NCI-H510A (cell line): ENCODE measurements at places on chromosomes 11 and 22.
A peak's percentile ranks its signal among the peaks of the same experiment; 100 is the strongest.

DNA sequence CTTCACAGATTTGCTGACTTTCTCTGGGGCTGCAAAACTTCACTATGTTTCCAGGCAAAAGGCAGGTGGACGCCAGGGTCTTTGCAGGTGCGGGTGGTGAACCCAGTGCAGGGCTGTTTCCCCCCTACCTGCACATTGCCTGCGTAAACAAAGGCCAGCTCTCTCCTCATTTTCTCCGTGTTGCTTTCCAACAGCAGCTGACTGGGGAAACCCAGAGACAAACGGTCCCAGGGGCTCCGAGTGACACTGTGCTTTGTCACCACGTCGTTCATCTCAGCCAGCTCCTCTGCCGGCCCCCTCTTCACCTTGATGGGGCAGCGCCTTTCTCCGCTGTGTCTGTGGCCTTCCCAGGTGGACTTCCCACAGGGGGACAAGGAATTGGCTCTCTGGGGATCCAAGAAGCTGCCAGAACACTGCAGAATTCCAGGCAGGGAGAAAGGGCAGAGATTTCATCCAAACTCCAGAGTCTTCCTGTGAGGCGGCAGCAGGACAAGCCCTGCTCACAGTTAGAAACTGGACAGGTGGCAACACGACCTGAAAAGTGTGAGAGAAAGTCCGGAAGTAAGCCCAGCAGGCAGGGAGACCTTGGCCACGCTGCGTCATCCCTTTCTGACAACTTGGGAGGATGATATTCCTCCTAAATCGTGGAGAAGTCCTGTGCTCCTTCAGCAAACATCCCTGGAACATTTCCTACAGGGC lies 1493.7 kb downstream of the TBC1D22A start:
- no peak for DNase-seq

GRCh38 chr22:45930324-45930723 lies 46.6 kb downstream of the WNT7B start:
- DNase-seq = no peak

DNA sequence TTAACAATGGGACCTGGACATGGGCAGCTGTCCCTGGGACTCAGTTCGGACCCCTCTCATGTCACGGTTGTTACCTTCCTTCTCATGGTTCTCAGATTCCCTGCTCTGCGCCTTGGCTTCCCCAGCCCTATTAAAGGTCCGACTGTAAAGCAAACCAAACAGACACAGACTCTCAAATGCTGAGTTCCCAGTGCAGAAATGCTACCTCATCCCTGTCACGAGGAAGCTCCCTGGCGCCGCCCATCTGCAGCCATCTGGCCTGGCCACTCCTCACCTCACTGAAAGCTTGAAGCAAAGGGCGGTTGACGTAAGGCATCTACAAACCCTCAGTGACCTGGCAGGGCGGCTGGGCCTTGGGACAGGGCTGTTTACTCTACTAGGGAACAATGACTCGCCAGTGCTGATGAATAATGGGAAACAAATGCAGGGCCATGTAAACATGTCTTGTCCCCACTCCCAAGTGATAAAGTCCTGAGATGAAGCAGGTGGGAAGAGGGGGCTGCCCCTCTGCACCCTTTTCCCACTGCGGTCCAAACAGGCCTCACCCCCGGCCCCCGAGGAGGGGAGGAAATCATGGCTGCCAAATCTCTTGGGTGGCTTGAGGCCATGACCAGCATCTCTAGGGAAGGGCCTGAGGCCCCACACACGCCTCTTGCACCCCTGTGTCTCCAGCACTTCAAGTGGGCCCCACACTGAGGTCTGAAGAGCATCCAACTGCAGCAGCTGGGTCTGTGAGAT lies 49.3 kb downstream of the SCUBE1 start:
- peak; percentile 85 for DNase-seq

DNA sequence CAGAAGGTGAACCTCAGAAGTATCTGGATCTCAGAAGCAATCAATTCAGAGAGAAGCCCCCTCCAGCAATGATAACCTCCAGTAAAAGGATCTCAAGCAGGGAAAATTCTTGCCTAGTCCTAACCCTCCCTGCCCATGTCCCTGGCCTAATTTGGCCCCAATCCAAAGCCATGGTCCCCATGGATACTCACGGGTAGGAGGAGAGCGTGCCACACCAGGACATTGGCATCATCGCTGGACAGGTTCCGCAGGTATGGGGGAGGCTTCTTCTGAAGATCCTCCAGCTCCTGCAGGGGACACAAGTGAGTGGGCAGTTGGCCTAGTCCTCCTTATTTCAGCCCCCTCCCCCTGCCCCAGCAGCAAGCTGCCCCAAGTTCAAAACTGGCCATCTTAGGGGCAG lies 7.3 kb downstream of the UBE2L6 start:
- DNase-seq = peak; percentile 9

DNA sequence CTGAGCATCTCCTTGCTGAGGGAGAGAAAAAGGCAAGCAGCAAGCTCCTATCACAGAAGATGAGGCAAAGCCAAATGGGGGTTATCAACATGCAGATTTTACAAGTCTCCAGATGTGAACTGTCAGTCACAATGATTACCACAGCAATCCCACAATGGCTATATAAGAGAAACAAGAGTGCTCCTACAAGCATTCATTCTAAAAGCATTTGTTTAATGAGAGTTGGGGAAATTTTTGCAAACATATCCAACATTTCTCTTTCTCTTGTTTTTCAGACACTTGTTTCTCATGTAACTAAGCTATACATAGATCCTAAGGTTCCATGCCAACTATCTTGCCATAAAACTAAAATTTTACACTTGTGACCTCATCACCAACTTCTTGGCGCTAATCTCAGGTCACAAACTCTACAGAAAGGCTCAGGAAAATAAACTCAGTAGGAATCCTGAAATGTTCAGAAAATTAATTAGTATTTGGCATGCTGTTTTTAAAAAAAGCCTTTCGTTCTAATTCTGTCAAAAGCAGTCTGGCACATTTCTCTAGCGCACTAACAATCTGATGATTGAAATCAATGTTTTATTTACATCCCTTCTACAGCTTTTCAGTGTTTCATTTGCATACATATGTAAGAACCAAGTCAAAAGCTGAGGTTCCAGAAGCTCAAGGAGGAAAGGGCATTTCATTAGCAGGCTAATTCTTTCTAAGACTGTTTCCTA lies 199.5 kb downstream of the TTC28 start:
- no peak for DNase-seq

GRCh38 chr11:72721689-72722049 lies 30.5 kb downstream of the ARAP1 start:
- DNase-seq = no peak

- DNase-seq = no peak
These were observed 2.8 kb upstream of the CDKN1C start for GRCh38 chr11:2888266-2888968.

DNA sequence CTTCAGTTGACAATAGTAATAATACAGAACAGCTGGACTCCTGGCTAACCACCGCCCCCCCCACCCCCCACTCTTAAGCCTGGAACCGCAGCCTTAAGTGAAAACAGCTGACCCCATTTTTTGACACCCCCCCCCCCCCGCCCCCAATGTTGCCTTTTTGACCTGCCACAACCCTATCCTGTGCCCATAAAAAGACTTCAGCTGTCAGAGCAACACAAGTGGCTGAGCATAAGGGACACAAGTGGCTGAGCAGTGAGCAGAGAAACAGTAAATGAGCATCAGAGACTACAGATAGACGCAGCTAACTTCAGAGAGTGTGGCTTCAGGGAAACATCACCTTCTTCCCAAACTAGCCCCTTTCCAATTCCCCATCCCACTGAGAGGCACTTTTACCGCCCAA lies 1493.8 kb downstream of the LRRC4C start:
- no peak for DNase-seq

DNA sequence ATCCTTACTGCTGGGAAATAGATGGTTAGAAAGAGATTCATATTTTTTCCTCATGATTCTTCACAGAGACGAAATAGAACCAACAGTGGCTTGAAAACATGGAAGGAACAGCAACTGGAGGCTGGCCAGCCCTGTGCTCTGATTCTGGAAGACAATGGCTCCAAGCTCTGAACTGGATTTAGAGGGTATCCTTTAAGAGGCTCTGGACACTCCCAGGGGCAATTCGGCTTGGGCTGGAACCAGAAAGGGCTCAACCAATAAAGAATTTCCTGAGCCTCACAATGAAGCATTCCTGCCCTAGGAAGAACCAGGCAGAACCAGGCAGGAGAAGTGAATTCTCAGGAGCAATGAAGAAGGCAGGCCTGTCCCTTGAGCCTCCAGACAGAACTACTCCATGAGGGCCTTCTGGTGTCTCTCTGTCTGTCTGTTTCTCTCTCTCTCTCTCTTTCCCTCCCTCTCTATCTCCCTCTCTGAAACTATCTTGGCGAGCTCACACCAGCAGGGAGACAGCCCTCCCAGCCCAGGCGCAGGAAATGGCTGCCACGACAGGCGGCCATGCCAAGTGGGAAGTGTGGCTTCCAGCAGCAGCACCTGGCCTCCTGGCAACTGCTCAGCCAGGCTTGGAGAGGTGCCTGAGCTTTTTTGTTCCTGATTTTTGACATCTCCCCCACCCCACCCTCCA lies 93.3 kb downstream of the RCN1 start:
- DNase-seq = no peak

GRCh38 chr22:17700778-17701177 lies 62.2 kb downstream of the BCL2L13 start:
- no peak for DNase-seq

- DNase-seq = peak; percentile 72
These were observed 61.9 kb upstream of the BARX2 start for GRCh38 chr11:129313541-129314297.

GRCh38 chr11:17008099-17008498 lies 6.1 kb downstream of the PLEKHA7 start:
- no peak for DNase-seq

- no peak for DNase-seq
These were observed 13.6 kb upstream of the GALNT18 start for GRCh38 chr11:11635443-11635842.

- DNase-seq = no peak
These were observed 233.0 kb downstream of the FAM76B start for GRCh38 chr11:95556342-95557163.

DNA sequence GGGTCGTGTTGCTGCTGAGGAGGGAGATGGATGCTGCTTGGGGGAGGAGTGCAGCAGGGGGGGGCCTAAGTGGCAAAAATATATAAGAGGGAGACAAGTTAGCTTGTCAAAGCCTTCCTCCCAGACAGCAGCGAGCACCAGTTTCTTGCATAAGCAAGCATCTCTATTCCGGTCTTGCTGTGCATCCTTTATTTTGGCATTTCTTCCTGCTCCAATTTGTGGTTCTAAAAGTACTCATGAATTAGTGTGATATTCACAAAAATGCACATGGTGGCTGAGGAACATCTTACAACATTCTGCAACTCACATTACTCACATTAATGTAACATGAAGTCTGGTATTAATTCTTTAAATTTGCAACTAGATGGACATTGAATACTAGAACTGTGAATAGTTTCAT lies 32.1 kb downstream of the GDPD5 start:
- DNase-seq = no peak

- no peak for DNase-seq
These were observed 173.4 kb downstream of the NCAM1 start for GRCh38 chr11:113134626-113135025.

DNA sequence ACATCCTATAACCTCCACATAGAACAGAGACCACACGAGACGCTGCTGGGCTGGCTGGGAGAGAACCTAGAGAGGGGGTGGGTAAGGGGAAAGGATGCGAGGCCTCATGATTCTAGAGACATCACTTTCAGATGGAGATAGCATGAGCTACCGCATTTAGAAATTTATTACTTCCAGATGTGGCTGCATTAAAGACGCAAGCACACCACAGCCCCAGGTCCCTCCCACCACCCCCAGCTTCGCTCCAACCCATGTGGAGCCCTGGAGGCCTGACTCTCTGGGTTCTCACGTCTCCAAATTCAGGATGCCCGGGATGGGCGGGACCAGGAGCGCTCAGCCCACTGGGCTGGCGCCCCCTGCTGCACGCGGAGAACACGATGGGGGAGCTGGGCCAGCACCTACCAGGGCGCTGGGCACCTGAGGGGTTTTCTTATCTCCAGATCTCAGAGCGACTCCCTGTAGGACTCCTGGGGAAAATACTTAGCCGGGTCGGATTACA lies 13.6 kb downstream of the MRPL21 start:
- no peak for DNase-seq

GRCh38 chr11:68370211-68371111 lies 58.1 kb downstream of the LRP5 start:
- DNase-seq = no peak

DNA sequence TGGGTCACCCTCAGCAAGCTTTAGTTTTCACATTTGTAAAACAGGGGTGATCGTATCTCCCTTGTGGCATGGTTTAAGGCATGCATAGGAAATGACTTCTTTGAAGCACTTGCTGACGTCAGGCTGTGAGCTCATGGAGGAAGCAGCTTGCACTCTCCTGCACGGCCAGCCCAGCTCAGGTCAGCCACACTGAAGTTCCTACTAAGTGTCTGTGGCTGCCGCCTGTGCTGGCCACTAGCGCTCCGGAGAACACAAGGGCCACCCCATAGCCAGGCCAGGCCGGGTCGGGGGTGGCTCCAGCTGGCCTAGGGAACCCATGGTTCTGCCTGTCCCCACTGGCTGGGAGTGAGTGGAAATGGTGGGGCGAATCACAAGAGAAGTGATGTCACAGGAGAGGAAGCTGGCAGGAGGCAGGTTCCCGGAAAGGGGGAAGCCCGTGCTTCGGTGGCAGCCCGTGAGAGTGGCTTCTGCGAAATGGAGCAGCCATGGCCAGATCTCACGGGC lies 28.2 kb downstream of the KCTD17 start:
- DNase-seq = no peak

- no peak for DNase-seq
These were observed 3.4 kb downstream of the GRK2 start for GRCh38 chr11:67269401-67270255.

DNA sequence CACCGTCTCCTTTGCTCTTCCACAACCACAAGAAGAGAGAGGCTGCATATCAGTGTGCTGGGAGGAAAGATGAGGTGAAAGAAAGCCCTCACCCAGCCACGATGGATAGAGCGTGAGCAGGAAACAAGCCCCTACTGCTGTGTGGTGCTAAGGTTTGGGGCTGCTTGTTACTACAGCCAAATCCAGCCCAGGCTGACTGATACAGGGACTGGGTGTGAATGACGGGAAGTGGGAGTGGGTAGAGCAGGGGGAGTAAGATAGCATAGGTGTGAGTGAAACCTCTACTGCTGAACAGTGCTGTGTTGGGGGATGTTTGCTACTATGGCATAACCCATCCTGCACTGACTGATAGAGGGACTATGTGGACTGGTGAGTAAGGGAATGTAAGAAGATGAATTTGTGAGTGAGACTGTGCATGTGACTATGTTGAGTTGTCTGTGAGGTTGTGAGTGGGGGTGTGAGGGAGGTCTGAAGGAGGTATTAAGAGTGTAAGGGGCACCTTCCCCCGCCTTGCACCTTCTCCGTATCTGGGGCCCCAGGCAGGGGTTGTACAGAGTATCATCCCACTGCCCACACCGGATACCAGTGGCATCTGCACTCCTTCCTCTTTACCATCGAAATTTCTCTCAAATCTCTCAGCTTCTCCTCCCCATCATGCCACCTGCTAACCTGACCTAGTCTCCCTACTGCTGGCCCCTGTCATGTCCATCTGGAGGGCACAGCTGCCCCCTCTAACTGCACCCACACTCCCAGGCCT lies 91.5 kb downstream of the MN1 start:
- DNase-seq = no peak

GRCh38 chr11:45238724-45239123 lies 47.4 kb downstream of the SYT13 start:
- no peak for DNase-seq
